Ovary (tissue), 10 donors: ENCODE measurements at places on chromosomes 16 and 17.

DNA sequence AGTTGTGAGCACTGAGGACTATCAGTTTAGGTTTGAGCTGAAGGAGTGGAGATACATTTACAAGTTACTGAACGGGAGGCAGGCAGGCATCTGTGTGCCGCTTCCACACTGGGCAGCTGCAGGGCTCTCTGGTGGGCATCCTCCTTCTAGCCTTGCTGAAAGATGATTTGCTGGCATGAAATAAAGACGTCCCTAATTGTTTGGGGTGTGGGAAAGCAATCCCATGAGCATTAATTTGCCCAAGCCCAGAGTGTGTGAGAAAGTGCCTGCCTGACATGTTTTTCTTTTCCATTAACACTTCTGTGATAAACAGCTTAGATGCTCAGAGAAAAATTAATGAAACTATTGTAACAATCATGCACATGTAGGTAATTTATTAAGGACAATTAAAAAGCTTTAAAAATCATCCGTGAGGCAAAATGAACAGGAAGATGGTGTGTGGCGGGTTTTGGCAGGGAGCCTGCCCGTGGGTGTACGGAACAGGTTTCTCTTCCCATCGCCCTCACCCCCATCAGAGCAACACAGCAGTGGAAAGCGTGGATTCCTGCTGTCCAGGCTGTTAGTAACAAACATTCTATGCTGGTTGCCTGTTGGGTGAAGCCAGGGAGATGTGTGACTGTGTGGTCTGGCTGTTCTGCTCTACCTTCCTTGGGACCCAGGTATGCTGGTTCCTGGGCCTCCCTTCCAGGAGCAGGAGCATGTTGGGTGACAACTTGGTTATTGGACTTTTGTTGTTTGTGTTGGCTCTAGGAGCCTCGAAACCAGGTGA lies 191.9 kb downstream of the MSI2 start:
- no peak overlapping the region for H3K27ac ChIP-seq
- no peaks in the 10 kb centered on the region for H3K36me3 ChIP-seq
- no peak overlapping the region for H3K4me3 ChIP-seq
- no peaks in the 10 kb centered on the region for H3K27me3 ChIP-seq
- peaks cover 12% of the 10 kb centered on the region for H3K4me1 ChIP-seq

- H3K36me3 ChIP-seq: no peaks in the 10 kb centered on the region
- no peaks in the 10 kb centered on the region for H3K27me3 ChIP-seq
- peaks cover 2% of the 10 kb centered on the region for H3K4me1 ChIP-seq
- no peak overlapping the region for H3K4me3 ChIP-seq
Measured at GRCh38 chr16:69618307-69618706, 52.5 kb downstream of the NFAT5 start.

DNA sequence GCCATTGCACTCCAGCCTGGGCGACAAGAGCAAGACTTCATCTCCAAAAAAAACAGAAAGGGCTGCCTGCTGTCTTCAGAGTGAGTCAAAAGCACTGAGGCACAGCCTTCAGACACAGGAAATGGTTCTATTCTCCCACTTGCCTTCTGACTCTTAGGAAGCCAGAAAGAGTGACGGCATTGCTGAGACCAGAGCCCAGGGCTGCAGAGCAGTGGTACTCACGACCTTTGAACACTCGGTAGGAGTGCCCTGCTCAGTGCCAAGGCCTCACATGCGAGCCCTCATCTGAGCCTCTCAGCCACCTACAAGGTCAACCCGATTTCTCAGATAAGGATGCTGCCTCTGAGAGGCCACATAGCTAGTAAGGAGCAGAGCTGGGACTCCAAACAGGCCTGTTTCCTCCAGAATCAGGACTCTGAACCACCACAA lies 3.5 kb upstream of the ITGAE start:
- no peak overlapping the region for H3K27ac ChIP-seq
- no peaks in the 10 kb centered on the region for H3K27me3 ChIP-seq
- peaks cover 41% of the 10 kb centered on the region for H3K4me1 ChIP-seq
- H3K36me3 ChIP-seq: no peaks in the 10 kb centered on the region
- no peak overlapping the region for H3K4me3 ChIP-seq
- DNase-seq: no peak

GRCh38 chr17:8955021-8955959 lies 10.2 kb downstream of the PIK3R5 start:
- H3K4me3 ChIP-seq: no peak overlapping the region
- no peak for DNase-seq
- H3K27ac ChIP-seq: no peak overlapping the region

DNA sequence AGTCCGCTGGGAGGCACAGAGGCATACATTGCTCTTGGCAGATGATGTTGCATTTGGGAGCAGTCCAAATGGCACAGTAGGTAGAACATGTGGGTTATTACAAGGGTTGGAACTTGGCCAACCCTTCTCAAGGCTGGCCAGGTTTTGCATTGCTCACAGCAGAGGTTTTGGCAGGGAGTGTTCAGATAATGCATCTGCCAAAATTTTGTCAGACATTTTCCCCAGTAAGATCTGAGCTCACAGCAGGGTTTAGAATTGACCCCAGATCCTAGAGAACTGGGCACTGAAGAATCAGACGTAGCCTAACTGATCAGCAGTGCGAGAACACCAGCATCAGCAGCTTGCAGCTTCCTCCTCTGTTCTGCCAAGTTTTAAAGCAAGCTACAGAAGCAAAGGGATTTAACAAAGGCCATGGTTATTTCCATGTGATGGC lies 468.8 kb upstream of the KIF2B start:
- no peaks in the 10 kb centered on the region for H3K27me3 ChIP-seq
- no peak overlapping the region for H3K4me3 ChIP-seq
- no peaks in the 10 kb centered on the region for H3K4me1 ChIP-seq
- H3K27ac ChIP-seq: no peak overlapping the region
- DNase-seq: no peak

DNA sequence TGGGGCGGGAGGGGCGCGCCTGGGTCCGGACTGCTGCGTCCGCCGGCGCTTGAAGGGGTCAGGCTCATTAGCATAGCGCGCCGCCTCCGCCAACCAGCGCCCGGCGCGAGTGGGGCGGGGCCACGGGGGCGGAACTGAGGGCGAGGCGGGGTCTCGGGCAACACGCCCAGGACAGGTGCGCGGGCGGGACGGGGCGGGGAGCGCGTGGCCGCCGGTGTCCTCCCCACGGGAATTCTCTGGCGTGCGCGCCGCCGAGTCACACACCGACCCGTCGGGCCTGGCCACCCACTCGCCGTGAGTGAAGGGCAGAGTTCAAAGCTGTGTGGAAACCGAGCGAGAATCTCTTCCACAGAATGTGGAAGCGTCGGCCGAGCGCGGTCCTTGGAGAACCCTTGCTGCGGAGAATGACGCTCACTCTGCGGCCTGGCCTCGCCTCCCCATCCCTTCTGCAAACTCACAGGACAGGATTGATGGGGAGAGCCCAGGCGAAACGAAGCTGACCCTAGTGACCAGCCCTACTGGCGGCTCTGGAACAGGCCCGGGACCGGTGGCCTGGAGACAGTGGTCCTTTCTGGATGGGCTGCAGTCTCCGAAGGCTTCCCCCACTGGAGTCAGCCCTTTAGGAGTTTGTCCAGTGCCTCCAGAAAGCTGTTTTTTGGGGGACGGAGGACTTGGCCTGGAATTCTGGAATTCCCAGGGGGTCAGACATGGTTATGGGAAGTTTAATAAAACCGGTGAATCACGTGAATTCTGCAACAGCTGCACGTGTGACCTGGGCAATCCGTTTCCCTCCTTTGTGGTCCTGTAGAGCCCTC lies at the start of gene SNAI3:
Gene SNAI3, minus strand, starts transcription at position 69 of the 815 bp plus-strand sequence. CDS start 101 bp downstream, outside the sequence.
- peaks cover 2% of the 10 kb centered on the region for H3K4me1 ChIP-seq
- no peaks in the 10 kb centered on the region for H3K36me3 ChIP-seq
- H3K27ac ChIP-seq: no peak within 1 kb of the TSS
